ENCODE measurements at places on chromosomes 11 and 22. TPM values are rescaled to one million over a fixed set of nuclear protein-coding genes. Genes with fewer than 3 reads are reported as not detected.

The SHISAL1 gene
- total RNA-seq, result 5.7 TPM

The HBB gene
- total RNA-seq, result not detected

The OR5W2 gene
- not detected for total RNA-seq

The UFD1 gene
- total RNA-seq, result 101 TPM

The NLRP6 gene
- total RNA-seq, result not detected

The PANX2 gene
- 0.79 TPM for total RNA-seq

Measured in aortic smooth muscle cell (primary cell).